ENCODE measurements at places on chromosomes 5 and 9. TPM values are rescaled to one million over a fixed set of nuclear protein-coding genes. Genes with fewer than 3 reads are reported as not detected.

Gene FBP1
- not detected for total RNA-seq

Gene CHSY3
- 1.7 TPM for total RNA-seq

Gene C5orf52
- not detected for total RNA-seq

Gene DCAF10
- 31.3 TPM for total RNA-seq

Gene RGS7BP
- not detected for total RNA-seq

Gene FCN2
- not detected for total RNA-seq

Gene SLC27A6
- 0.15 TPM for total RNA-seq

Gene TMEFF1
- 5.1 TPM for total RNA-seq

Gene LMNB1
- total RNA-seq, result 73.0 TPM

Gene GMCL2
- total RNA-seq, result not detected

Gene DEPDC1B
- 1.7 TPM for total RNA-seq

Gene PPP2R2B
- total RNA-seq, result 0.17 TPM

Gene ZDHHC11
- 2.8 TPM for total RNA-seq

Gene SSBP2
- 41.7 TPM for total RNA-seq

Gene SLCO4C1
- total RNA-seq, result not detected

Gene GPR107
- 31.1 TPM for total RNA-seq

Gene COL23A1
- under 0.01 TPM for total RNA-seq

Gene LPAR1
- total RNA-seq, result 220 TPM

Gene SHOC1
- under 0.01 TPM for total RNA-seq

Gene PRDM9
- not detected for total RNA-seq

Gene PCDHB16
- 0.15 TPM for total RNA-seq

Gene PAX5
- not detected for total RNA-seq

Gene SLC46A2
- total RNA-seq, result not detected

Gene PAPPA
- total RNA-seq, result 8.7 TPM

Gene FST
- 73.6 TPM for total RNA-seq

Gene CTSV
- 1.5 TPM for total RNA-seq

Gene PCDHGC5
- 8.1 TPM for total RNA-seq

Gene CER1
- total RNA-seq, result not detected

Gene ZNF474
- total RNA-seq, result 0.33 TPM

Gene GARIN3
- not detected for total RNA-seq

Gene ZFP37
- 3.0 TPM for total RNA-seq

Gene PIP5KL1
- 3.3 TPM for total RNA-seq

Gene MARCOL
- not detected for total RNA-seq

Gene TAF11L5
- total RNA-seq, result not detected

Gene GLDC
- 0.58 TPM for total RNA-seq

Gene PCDHGA3
- total RNA-seq, result 2.6 TPM

Gene GRIA1
- total RNA-seq, result 0.50 TPM

Gene CARTPT
- not detected for total RNA-seq

Gene INSL6
- not detected for total RNA-seq

Gene SV2C
- total RNA-seq, result not detected

Gene FAM53C
- 50.3 TPM for total RNA-seq

Gene CDKN2B
- total RNA-seq, result 42.2 TPM

Gene CCNJL
- total RNA-seq, result 0.15 TPM

Gene PARP8
- total RNA-seq, result 16.3 TPM

Gene UGT3A2
- total RNA-seq, result not detected

Gene FRRS1L
- total RNA-seq, result 0.50 TPM

Gene ARHGEF39
- 2.9 TPM for total RNA-seq

Gene OSMR
- 73.0 TPM for total RNA-seq

Gene NDOR1
- 5.1 TPM for total RNA-seq

Gene PLPP7
- total RNA-seq, result 9.3 TPM

Gene AIF1L
- total RNA-seq, result 3.1 TPM

Gene PCDHB6
- not detected for total RNA-seq

Gene FGF18
- total RNA-seq, result 0.29 TPM
